ENCODE measurements at places on chromosomes 4 and X. TPM values are rescaled to one million over a fixed set of nuclear protein-coding genes. Genes with fewer than 3 reads are reported as not detected.

The TREX2 gene
- total RNA-seq: 0.24 TPM

The EDNRA gene
- 13.3 TPM for total RNA-seq

The SULT1E1 gene
- total RNA-seq: 15.3 TPM

GRCh38 chr4:156824451-156825060, 147.0 kb downstream of the PDGFC start:
- DNase-seq: no peak
- peaks cover 4% of the 10 kb centered on the region for H3K36me3 ChIP-seq
- H3K27ac ChIP-seq: no peak overlapping the region
- H3K4me1 ChIP-seq: no peaks in the 10 kb centered on the region

DNA sequence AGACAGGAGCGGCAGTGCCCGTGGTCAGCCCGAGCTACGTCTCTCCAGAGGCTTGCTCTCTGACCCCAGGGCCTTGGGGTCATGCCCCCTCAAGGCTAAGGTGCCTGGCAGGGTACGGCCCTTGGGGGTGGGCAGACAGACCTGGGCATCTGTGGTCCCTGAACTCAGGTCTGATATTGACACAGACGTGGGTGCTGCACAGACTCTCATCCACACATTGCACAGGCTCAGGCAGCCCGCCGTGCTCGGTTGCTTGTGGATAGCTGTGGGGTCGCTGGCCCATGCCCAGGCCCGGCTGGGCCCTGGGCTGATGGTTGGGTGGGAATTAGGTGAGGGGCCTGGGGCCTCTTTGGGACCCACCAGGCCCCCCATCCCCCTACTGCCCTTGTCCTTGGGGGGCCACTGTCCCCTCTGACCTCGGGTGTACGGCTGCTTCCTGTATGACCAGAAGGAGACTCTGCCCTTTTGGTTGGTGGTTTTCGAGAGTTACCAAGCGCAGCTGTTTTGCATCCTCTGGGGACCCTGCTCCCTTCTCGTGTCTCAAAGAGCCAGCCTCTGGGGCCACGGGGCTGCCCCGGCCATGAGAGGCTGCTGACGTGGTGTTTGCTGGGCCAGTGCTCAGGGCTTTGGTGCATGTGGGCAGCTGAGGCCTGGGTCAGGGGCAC, 10.1 kb downstream of the FGFRL1 start:
- no peak overlapping the region for H3K27ac ChIP-seq
- H3K27me3 ChIP-seq: no peaks in the 10 kb centered on the region
- no peak overlapping the region for H3K4me3 ChIP-seq
- DNase-seq: no peak
- H3K4me1 ChIP-seq: peaks cover 10% of the 10 kb centered on the region

GRCh38 chr4:83096397-83096796, 18.1 kb downstream of the PLAC8 start:
- no peak for DNase-seq
- H3K4me1 ChIP-seq: peaks cover 6% of the 10 kb centered on the region
- H3K27me3 ChIP-seq: no peaks in the 10 kb centered on the region
- no peak overlapping the region for H3K27ac ChIP-seq
- no peaks in the 10 kb centered on the region for H3K36me3 ChIP-seq

- H3K4me1 ChIP-seq: peaks cover 8% of the 10 kb centered on the region
- H3K4me3 ChIP-seq: no peak overlapping the region
- no peak for DNase-seq
- H3K27me3 ChIP-seq: no peaks in the 10 kb centered on the region
- no peak overlapping the region for H3K27ac ChIP-seq
- H3K36me3 ChIP-seq: no peaks in the 10 kb centered on the region
These were observed 384.8 kb downstream of the FAM133A start for GRCh38 chrX:94058728-94059382.

The G3BP2 gene
- total RNA-seq: 157 TPM

DNA sequence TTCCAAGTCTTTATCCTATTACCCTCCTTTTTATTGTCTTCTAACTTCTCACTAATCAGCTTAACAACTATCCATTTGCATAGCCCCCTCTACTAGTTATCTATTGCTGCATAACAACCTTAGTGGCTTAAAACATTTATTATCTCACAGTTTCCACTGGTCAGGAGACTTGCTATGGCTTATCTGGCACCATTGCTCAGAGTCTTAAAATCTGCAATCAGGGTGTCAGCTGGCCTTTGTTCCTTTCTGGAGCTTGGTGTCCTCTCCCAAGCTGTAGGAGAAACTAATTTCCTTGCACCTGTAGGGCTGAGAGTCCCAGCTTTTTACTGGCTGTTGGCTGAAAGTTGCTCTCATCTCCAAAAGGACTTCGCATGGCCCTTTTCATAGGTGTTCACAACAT, 137.0 kb upstream of the SMIM31 start:
- no peaks in the 10 kb centered on the region for H3K27me3 ChIP-seq
- no peaks in the 10 kb centered on the region for H3K36me3 ChIP-seq
- no peak for DNase-seq
- H3K4me3 ChIP-seq: no peak overlapping the region

The GNRHR gene
- total RNA-seq: not detected

The PLAC8 gene
- total RNA-seq: 5.9 TPM

DNA sequence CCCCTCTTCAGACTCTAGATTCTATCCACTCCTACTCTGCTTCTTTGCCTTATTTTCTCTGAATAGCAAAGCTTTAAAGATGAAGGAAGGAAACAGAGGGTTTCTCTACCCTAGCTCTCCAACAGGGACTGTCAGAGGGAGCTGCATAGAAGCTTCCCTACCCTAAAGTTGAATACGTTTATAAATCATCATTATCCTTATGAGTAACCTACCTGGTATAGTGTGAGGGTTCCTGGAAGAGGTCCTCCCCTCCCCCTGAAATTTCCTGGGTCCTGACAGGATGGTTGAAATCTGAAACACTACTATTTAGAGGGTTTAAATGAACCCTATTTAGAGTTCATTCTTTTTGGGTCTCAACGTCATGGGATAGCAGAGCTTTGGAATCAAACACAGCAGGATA, 187.0 kb upstream of the RBPJ start:
- no peak for DNase-seq
- H3K4me3 ChIP-seq: no peak overlapping the region
- H3K4me1 ChIP-seq: peaks cover 3% of the 10 kb centered on the region
- no peak overlapping the region for H3K27ac ChIP-seq
- H3K36me3 ChIP-seq: no peaks in the 10 kb centered on the region

DNA sequence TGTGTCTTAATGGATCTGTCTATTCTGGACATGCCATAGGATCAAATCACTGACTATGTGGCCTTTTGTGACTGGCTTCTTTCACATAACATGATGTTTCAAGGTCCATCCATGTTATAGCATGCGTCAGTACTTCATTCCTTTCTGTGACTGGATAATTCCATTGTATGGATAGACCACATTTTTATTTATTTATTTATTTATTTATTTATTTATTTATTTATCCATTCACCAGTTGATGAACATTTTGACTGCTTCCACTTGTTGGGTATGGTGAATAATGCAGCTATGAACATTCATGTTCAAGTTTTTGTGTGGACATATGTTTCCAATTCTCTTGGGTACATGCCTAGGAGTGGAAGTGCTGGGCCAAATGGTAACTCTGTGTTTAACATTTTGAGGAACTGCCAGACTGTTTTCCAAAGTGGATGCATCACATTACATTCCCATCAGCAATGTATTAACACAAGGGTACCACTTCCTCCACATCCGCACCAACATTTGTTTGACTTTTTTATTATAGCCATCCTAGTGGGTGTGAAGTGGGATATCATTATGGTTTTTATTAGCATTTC, 14.0 kb downstream of the RTL5 start:
- peaks cover 7% of the 10 kb centered on the region for H3K4me1 ChIP-seq
- DNase-seq: no peak
- H3K27ac ChIP-seq: no peak overlapping the region
- no peak overlapping the region for H3K4me3 ChIP-seq

DNA sequence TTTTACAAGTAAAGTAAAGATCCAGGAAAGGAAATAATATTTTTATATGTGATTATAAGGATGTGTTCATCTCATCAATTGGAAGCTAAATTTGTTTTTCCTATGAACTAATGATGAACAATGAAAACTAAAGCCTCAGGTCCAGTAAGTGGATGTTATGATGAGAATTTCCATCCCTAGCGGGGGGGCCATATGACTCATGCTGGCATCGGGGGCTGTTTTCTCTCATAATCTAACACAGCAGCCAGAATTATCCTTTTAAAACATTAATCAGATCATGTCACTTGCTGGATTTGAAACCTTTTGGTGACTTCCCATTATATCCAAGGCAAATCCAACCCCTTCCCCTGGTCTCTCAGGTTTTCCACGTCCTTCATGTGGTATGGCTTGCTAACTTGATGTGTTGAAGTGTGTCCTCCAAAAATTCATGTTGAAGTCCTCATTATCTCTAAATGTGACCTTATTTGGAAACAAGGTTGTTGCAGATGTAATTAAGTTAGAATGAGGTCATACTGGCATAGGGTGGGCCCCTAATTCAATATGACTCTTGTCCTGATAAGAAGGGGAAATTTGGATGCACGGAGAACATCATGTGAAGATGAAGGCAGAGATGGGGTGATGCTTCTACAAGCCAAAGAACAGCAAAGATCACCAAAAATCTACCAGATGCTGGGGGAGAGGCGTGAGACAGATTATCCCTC, 96.8 kb downstream of the AKAP4 start:
- H3K4me1 ChIP-seq: peaks cover 12% of the 10 kb centered on the region
- H3K36me3 ChIP-seq: peaks cover 1% of the 10 kb centered on the region
- H3K27me3 ChIP-seq: no peaks in the 10 kb centered on the region
- H3K4me3 ChIP-seq: no peak overlapping the region
- DNase-seq: no peak

DNA sequence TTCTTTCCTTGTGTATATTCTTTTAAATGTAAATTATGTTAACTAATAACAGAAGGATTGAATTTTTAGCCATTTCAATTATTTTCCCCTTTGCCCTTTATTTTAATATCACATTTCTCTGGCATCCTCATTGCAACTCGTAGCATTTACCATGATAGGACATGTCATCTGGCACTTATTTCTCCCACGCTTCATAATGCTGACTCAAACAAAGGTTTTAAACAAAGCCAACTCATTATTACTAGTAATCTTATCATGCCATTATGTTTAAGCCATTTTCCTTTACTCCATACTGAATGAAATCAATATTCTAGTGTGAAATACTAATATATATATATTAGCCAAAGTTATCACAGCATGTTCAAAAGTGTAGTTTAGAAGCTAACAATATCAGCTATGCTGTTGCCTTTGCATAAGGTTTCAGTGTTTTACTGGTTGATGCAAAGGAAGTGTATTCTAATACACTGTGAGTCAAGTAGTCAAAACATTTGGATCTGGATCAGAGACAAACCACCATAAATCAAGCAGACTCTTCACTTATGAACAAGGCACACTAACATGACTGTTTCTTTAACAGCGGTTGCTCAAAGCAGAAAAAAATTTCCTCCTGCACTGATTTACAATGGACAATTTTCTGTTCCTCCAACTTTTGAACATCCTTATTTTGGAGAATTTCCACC, 281.6 kb downstream of the SLC7A11 start:
- H3K27ac ChIP-seq: no peak overlapping the region
- H3K4me3 ChIP-seq: no peak overlapping the region
- DNase-seq: no peak
- no peaks in the 10 kb centered on the region for H3K36me3 ChIP-seq
- no peaks in the 10 kb centered on the region for H3K27me3 ChIP-seq

The GLUD2 gene
- 11.3 TPM for total RNA-seq

- no peaks in the 10 kb centered on the region for H3K36me3 ChIP-seq
- DNase-seq: no peak
- H3K4me1 ChIP-seq: no peaks in the 10 kb centered on the region
- H3K4me3 ChIP-seq: no peak overlapping the region
- H3K27ac ChIP-seq: peak overlapping the region; percentile 23
These were observed 24.8 kb downstream of the HMX1 start for GRCh38 chr4:8846826-8847225.

GRCh38 chr4:69763233-69763632, 2.8 kb upstream of the SULT1B1 start:
- peaks cover 10% of the 10 kb centered on the region for H3K4me1 ChIP-seq
- DNase-seq: no peak
- no peak overlapping the region for H3K27ac ChIP-seq
- H3K27me3 ChIP-seq: no peaks in the 10 kb centered on the region
- H3K36me3 ChIP-seq: peaks cover 1% of the 10 kb centered on the region

The KIT gene
- total RNA-seq: 20.9 TPM

The ADAM29 gene
- total RNA-seq: not detected

DNA sequence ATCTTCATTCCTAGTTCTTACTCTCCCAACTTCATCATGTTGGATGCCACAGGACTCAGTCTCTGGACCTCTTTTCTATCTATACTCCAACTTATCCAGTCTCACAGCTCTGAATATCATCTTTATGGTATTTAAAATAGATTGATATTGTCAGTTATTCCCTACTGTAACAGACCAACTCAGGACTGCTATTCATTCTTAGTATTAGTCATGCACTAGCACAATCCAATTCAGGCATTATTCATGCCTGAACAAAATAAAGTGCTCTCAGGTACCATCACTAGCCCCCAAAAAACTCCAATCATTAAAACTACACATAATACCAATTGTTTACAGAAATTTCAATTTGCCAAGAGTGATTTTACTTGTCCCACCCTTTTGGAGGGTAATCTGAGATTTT, 37.7 kb downstream of the FRYL start:
- peaks cover 5% of the 10 kb centered on the region for H3K4me1 ChIP-seq
- H3K4me3 ChIP-seq: no peak overlapping the region
- peak overlapping the region; percentile 10 for H3K27ac ChIP-seq
- DNase-seq: no peak

- H3K4me1 ChIP-seq: peaks cover 17% of the 10 kb centered on the region
- peak within 1 kb of the TSS; percentile 92 for H3K27ac ChIP-seq
- peak within 1 kb of the TSS; percentile 84 for H3K4me3 ChIP-seq
- DNase-seq: peak; percentile 61
- H3K36me3 ChIP-seq: peaks cover 2% of the 10 kb centered on the region
These were observed at the start of gene PROM1 for GRCh38 chr4:16083241-16084191. Gene PROM1, minus strand, starts transcription at chr4:16084023. Its CDS starts 8,117 bp downstream, at chr4:16075906.

The PTPN13 gene
- 63.1 TPM for total RNA-seq

The PCYT1B gene
- 29.2 TPM for total RNA-seq

DNA sequence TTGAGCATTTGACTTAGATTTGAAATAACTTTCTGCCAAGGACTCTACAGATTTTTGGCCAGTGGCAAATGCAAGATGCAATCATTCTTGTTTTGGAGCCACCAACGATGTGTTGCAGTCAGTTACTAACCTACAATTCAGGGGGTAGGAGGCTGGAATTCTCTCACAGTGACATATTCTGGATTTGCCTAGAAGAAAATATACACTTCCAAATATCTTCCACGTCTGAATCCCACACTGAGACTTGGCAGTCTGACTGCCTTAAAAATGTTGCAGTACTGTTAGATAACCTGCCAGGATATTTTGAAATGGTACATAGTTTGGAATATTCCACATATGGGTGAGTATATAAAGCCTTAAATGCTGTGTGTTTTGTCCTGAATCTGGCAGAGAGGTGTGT, 27.6 kb upstream of the AGTR2 start:
- H3K27me3 ChIP-seq: no peaks in the 10 kb centered on the region
- H3K36me3 ChIP-seq: no peaks in the 10 kb centered on the region
- H3K27ac ChIP-seq: no peak overlapping the region
- H3K4me3 ChIP-seq: no peak overlapping the region
- no peak for DNase-seq

The NAA11 gene
- not detected for total RNA-seq

The PRRG1 gene
- total RNA-seq: 2.5 TPM

The CSN1S1 gene
- not detected for total RNA-seq

Data from progenitor cell of endocrine pancreas (in vitro differentiated cells).